ENCODE measurements at places on chromosomes 5 and 9.

DNA sequence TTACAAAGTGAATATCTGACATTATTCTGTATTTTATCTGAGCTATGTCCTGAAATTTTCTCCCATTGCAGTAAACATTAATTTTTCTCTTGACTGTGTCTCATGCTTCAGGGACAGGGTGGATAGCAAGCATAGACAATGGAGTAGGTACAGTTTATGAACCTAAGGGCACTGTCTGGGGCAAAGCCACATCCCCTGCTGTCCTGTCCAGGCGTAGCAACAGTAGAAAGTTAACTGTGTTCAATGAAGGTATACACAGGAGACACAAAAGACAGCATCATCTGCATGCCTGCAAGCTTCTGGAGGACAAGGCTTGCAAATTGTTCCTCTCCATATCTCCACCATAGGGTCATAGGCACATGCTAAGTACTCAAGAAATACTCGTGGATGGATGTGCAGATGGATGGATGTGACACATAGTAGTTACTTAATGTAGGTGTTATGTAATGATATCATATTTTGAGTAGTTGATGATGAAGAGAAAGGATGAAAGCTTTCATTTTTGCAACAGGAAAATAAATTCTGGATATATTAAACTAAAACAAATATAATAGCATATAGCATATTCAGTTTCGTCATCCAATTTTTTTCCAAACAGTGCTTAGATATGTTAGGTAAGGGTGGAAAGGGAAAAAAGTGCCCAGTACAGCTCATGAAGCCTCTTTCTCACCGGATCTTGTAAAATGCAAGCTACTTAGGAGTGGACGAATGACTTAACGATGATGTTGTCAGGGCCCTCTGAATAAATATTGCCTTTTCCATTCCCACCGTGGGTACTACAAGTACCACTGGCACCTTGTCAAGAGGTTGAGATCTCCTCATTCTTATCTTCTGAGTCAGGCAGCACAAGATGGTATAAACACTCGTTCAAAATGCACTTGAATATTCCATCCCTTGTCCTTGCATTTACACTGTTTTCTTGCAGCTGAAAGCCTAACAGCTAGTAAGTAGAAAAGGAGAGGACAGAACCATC lies 19.9 kb upstream of the ZSWIM6 start:
- no peaks in the 10 kb centered on the region for H3K36me3 ChIP-seq
- no peaks in the 10 kb centered on the region for H3K27me3 ChIP-seq
- H3K27ac ChIP-seq = no peak overlapping the region
- H3K4me1 ChIP-seq = peaks cover 18% of the 10 kb centered on the region
- H3K4me3 ChIP-seq = no peak overlapping the region
- peak; percentile 66 for DNase-seq

GRCh38 chr5:120146787-120147186 lies 317.3 kb upstream of the PRR16 start:
- no peak overlapping the region for H3K27ac ChIP-seq
- H3K4me3 ChIP-seq = no peak overlapping the region
- H3K27me3 ChIP-seq = no peaks in the 10 kb centered on the region
- H3K36me3 ChIP-seq = no peaks in the 10 kb centered on the region
- no peak for DNase-seq
- no peaks in the 10 kb centered on the region for H3K4me1 ChIP-seq

DNA sequence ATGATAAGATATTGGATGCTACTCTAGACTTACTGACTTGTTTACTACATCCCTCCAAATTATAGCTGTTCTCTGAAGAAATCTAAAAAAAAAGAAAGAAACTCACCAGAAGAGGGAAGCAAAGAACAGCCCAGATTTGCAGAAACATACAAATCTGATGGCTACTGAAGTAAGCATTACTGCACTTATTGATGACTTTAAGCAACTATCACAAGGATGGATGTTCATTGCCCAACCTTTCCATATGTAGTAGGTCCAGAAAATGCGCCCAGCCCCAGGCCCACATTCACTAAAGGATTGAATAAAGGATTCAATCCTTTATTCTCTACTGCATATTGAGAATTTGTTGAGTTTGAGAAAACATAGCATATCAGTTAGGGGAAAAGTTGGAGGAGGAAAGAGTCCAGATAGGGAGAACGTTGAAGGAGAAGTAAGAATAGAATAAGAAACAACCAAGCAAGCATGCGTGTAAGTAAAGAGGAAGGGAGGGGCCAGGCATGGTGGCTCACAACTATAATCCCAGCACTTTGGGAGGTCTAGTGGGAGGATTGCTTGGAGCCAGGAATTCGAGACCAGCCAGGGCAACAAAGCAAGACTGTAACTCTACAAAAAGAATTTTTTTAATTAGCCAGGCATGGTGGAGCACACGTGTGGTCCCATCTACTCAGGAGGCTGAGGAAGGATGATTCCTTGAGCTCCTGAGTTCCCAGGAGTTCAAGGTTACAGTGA lies 33.8 kb upstream of the DTWD2 start:
- no peaks in the 10 kb centered on the region for H3K4me1 ChIP-seq
- DNase-seq = no peak
- no peaks in the 10 kb centered on the region for H3K27me3 ChIP-seq
- H3K36me3 ChIP-seq = no peaks in the 10 kb centered on the region

DNA sequence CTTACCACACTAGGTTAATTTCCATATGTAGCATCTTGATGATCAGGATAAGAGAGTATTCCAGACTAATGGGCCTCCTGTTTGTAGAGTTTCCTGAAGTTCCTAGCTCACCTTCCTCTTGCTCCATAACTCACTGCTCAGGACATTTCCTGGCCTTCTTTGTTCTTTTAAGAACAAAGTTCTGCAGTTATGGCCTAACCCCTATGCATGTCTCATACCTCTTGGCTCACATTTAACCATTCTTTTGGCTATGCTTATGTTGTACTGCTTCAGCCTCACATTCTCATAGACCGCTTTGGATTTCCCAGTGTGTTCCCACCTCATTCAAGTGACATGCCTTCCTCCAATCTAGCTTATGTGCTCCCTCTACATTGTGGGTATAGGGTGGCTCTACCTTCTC lies 40.5 kb upstream of the HMGCS1 start:
- no peaks in the 10 kb centered on the region for H3K36me3 ChIP-seq
- H3K27ac ChIP-seq = no peak overlapping the region
- no peak overlapping the region for H3K4me3 ChIP-seq

- peaks cover 10% of the 10 kb centered on the region for H3K4me1 ChIP-seq
- DNase-seq = no peak
- H3K4me3 ChIP-seq = no peak overlapping the region
Observed at GRCh38 chr9:69389437-69389995, 64.5 kb downstream of the ENTREP1 start.

GRCh38 chr9:134690946-134691694 lies 49.5 kb downstream of the COL5A1 start:
- H3K4me3 ChIP-seq = no peak overlapping the region
- no peak overlapping the region for H3K27ac ChIP-seq
- no peak for DNase-seq
- H3K4me1 ChIP-seq = no peaks in the 10 kb centered on the region

DNA sequence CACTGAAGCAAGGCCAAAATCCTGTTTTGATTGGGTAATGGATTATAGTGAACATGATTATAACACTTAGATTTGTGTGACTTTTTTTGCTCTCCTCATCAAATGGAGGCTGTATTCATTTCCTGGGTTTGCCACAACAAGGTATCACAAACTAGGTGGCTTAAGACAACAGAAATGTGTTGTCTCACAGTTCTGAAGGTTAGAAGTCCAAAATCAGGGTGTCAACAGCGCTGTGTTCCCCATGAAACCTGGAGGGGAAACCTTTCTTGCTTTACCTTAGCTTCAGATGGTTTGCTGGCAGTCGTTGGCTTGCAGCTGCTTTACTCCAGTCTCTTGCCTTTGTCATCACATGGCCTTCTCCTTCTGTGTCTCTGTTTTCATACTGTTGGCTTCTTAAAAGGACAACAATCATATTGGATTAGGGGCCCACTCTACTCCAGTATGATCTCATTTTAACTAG lies 32.4 kb downstream of the CDC42SE2 start:
- H3K4me3 ChIP-seq = no peak overlapping the region
- H3K27me3 ChIP-seq = no peaks in the 10 kb centered on the region
- H3K4me1 ChIP-seq = peaks cover 5% of the 10 kb centered on the region
- H3K27ac ChIP-seq = no peak overlapping the region
- no peaks in the 10 kb centered on the region for H3K36me3 ChIP-seq

DNA sequence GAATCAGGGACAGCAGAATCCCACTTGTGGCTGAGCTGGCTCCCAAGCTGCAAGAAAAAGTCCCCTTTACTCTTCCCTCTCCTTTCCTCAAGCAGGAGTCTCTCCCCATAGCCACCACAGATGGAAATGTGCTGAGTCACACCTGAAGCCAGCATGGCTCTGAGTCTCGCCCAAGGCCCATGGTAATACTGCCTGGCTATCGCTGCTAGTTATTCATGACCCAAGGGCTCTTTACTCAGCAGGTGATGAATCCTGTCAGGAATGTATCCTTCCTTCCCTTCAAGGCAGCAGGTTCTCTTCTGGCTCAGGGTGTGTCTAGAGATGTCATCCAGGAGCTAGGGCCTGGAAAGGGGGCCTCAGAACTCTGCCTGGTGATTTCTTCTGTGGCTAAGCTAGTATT lies 403.3 kb upstream of the PTPRD start:
- no peak for DNase-seq
- no peaks in the 10 kb centered on the region for H3K36me3 ChIP-seq
- no peaks in the 10 kb centered on the region for H3K27me3 ChIP-seq
- H3K4me1 ChIP-seq = no peaks in the 10 kb centered on the region

DNA sequence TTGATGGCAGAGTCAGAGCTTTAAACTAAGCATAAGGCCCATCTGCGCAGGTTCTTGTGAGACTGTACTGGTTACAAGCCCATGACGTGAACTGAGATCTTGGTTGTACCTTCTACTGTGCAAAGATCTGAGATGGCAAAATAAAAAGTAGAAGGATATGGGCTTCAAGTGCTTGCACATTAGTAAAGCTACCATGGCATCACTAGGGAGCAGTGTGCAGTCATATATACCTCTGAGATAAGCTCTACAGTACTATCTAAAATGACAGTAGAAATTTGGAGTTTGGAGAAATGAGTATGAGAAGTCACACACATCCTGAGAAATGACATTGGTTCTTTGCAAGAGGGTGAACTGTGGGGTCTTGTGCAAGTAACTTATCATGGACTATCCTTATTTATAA lies 408.2 kb upstream of the PRR16 start:
- DNase-seq = no peak
- H3K4me1 ChIP-seq = no peaks in the 10 kb centered on the region
- H3K4me3 ChIP-seq = no peak overlapping the region
- no peaks in the 10 kb centered on the region for H3K36me3 ChIP-seq
- no peak overlapping the region for H3K27ac ChIP-seq

- no peaks in the 10 kb centered on the region for H3K27me3 ChIP-seq
- no peak for DNase-seq
- H3K27ac ChIP-seq = no peak overlapping the region
- no peaks in the 10 kb centered on the region for H3K4me1 ChIP-seq
- no peaks in the 10 kb centered on the region for H3K36me3 ChIP-seq
Observed at GRCh38 chr5:150333400-150333799, 24.1 kb upstream of the TCOF1 start.

- H3K27me3 ChIP-seq = no peaks in the 10 kb centered on the region
- no peak overlapping the region for H3K4me3 ChIP-seq
- no peaks in the 10 kb centered on the region for H3K4me1 ChIP-seq
- no peak for DNase-seq
- no peak overlapping the region for H3K27ac ChIP-seq
Observed at GRCh38 chr5:107636555-107636954, 34.2 kb downstream of the EFNA5 start.

DNA sequence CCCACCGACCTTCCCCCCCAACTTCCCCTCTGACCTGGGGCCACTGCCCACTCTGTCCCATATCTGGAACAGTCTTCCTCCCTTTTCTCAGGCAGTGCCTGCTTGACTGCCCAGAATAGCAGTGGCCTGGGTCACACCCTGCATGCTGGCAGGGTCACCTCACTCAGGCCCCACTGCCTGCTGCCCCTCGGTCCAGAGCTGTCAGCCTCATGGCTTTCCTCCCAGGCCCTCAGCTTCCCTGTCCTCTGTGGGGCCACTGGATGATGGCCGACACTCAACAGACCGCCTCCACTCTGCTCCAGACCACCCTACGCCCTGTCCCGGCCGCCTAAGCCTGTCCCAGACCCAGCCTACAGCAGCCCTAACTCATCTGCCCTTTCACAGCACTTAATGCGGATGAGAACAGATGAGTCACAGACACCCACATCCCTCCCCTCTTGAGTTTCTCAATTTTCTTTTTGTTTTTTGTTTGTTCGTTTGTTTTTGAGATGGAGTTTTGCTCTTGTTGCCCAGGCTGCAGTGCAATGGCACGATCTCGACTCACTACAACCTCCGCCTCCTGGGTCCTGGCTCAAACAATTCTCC lies 5.9 kb downstream of the PNPLA7 start:
- H3K27ac ChIP-seq = no peak overlapping the region
- peaks cover 4% of the 10 kb centered on the region for H3K36me3 ChIP-seq
- no peaks in the 10 kb centered on the region for H3K27me3 ChIP-seq
- no peak for DNase-seq
- peaks cover 18% of the 10 kb centered on the region for H3K4me1 ChIP-seq

DNA sequence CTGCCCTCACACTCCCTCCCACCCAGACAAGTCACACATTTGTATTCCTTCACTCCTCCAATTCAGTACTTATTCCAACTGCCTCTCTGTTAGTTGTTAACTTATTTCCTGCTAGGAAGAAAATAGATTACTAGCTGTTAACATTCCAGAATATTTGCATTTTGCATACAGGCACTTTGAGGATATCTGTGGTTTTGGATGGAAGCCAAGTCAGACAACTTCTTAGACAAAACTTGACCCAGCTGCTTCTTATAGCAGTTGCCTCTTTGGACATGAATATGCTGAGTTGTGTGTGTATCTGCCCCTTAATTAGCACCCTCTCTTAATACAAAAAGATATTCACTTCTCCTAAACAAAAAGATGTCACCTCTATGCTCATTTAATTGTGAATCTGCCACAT lies 1280.6 kb upstream of the ACO1 start:
- no peaks in the 10 kb centered on the region for H3K4me1 ChIP-seq
- H3K27me3 ChIP-seq = no peaks in the 10 kb centered on the region
- H3K36me3 ChIP-seq = no peaks in the 10 kb centered on the region
- H3K4me3 ChIP-seq = no peak overlapping the region

DNA sequence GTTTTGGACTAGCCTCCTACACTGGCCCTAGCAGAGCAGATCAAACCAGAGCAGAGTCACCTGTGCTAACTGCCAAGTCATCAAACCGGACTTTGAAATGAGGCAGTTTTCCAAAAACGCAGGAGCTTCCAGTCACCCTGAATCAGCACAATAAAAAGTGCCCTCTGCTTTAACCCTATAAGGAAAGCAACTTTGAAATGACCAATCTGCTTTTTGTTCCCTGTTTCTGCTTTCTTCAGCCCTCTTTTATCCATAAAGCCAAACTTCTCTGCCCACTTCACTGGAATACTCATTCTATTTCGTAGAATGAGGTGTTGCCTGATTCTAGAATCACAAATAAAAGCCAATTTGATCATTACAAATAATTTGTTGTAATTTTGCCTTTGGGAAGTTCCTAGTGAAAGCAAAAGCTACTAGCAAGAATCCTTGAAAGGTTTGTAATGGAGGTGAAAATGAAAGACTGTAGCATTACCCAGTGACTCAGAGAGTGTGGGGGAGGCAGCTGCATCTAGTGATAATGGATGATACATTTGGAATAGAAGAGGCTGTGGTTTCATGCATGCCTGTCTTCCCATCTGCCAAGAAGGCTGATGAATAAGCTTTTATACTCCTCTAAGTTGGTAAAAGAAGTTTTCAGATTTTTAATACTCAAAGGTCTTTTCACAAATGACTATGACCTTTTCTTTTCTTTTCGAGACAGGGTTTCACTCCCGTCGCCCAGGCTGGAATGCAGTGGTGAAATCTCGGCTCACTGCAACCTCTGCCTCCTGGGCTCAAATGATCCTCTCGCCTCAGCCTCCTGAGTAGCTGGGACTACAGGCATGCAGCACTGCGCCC lies 14.9 kb downstream of the SPAAR start:
- DNase-seq = peak; percentile 68
- H3K36me3 ChIP-seq = no peaks in the 10 kb centered on the region
- H3K4me3 ChIP-seq = no peak overlapping the region
- H3K27me3 ChIP-seq = no peaks in the 10 kb centered on the region
- H3K4me1 ChIP-seq = peaks cover 36% of the 10 kb centered on the region
